ENCODE measurements at places on chromosomes 11 and 22. TPM values are rescaled to one million over a fixed set of nuclear protein-coding genes. Genes with fewer than 3 reads are reported as not detected.

PLAAT3 gene
- polyA plus RNA-seq = 37.5 TPM

GRCh38 chr11:32641361-32641760 is 57.7 kb downstream of the EIF3M start:
- no peak for DNase-seq

DNA sequence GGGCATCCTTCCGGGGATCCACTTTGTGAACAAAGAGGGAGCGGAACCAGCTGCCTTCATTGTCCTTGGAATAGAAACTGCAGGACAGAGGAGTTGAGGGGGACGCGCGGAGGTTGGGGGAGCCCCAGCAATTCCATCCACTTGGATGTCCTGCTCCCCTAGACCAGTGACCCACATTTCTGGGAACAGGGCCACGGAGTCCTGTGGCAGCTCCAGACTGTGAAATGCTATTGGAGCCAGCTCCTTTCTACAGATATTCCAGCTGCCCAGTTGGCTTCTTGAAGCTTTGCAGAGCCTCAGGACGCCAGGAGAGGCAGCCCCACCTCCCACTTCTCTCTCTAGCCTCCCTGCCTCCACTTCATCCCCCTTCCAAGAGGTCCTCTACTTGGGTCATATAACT is 10.5 kb downstream of the NIPSNAP1 start:
- DNase-seq = no peak

DNA sequence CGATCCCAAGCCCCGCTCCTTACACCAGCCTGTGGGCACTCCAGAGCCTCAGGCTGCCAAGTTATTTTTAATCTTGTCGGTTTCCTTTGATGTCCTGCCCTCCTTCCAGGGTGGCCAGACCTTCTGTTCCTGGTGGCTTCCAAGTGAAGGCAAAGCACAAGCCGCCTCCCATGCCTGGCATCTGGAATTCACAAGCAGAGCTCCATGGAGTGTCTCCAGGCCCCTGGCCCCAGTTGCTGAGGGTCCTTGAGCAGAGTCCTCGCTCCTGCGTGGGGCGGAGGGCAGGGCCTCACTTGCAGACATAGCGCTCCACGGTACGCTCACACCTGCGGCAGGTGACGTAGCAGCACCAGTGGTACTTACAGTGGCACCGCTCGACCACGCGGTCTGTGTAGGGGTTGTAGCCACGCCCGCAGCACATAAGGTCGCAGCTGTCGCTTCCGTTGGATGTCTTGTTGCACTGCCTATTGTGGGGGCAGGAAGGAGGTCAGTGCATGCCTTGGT is 19.5 kb downstream of the WNT11 start:
- DNase-seq = no peak

NEU3 gene
- polyA plus RNA-seq = 21.2 TPM

- DNase-seq = no peak
Measured at GRCh38 chr11:44028816-44029506, 18.8 kb upstream of the ACCSL start.

GRCh38 chr22:27879923-27880322 is 39.1 kb downstream of the PITPNB start:
- DNase-seq = no peak

- no peak for DNase-seq
Measured at GRCh38 chr22:37781434-37782059, 26.2 kb upstream of the GCAT start.

CPT1A gene
- 11.2 TPM for polyA plus RNA-seq

- DNase-seq = no peak
Measured at GRCh38 chr11:121029153-121029552, 5.3 kb downstream of the TBCEL start.

Measured in hindlimb muscle (tissue), 1 donor.